ENCODE measurements at places on chromosomes 1 and 21.

DNA sequence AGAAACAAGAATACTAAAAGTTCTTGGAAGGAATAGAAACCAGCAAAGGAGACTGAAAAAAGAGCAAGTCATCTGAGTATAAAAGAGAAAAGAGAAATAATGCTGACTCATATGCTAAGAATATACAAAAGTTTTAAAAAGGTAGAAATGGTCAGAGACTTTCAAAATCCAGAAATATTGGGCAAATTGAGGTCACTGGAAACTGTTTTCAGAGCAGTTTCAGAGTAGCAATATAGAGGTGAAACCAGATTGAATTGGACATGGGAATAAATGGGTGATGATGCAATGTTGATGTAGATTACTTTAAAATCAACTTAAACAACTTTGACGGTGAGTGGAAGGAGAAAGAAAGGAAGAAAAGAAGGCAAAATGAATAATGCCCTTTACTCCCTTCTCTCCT, 1.8 kb upstream of the RPS6KC1 start:
- DNase-seq, result no peak

DNA sequence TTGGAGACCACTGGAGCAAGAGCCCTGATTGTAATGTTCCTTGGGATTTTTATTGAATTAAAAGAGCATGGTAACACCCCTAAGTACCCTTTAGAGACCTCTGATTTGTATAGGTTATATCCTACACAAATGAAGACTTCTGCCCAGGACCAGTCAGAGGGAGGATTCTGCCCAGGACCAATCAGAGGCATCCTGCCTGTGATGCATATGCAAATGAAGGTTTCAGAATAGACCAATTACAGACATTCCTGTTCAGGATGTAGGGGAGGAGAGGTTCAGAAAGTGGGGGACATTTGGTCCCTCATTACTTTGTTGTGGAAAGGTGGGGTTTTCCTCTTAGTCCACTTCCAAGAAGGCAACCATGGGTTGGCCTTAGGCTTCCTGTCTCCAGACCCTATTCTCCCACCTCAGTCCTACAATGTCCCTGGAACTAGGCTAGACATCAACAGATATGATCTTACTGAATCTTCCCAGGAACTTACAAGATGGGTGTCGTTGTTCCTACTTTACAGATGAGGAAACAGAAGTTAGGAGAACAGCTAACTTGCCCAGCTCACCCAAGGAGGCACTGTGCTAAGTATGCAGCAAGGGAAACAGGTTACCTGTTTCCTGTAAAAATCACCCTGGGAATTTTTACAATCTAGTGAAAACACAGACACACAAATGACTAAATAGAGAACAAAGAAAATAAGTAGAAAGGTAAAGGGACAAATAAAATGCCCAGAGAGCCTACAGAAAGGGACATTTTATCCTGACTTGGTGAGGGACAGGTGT, 36.8 kb upstream of the SFPQ start:
- no peak for DNase-seq

DNA sequence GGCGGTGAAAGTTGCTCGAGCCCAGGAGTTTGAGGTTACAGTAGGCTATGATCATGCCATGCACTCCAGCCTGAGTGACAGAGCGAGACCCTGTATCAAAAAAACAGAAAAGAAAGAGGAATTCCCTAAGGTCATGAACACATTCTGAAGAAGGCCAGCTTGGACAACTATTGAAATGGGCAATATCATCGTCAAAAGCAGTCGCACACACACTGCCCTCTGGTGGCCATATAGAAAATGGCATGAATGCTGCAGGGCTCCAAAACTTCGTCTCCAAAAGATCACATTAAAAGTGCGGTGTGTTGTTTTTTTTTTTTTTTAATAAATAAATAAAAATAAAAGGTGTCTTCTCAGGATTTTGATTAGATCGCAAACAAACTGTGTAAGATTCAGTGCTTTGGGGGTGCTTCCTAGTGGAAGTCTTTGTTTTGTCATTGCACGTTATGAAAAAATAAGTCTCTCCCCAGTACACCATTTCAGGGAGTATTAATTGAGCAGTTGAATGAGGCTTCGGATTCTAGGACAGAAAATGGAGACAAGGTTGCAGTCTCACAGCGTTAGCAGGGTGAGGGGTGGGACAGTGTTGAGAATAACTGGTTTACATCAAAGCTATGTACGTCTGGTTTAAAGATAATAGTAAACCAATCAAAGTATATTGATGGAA, 87.5 kb upstream of the FMN2 start:
- DNase-seq, result peak; percentile 26

DNA sequence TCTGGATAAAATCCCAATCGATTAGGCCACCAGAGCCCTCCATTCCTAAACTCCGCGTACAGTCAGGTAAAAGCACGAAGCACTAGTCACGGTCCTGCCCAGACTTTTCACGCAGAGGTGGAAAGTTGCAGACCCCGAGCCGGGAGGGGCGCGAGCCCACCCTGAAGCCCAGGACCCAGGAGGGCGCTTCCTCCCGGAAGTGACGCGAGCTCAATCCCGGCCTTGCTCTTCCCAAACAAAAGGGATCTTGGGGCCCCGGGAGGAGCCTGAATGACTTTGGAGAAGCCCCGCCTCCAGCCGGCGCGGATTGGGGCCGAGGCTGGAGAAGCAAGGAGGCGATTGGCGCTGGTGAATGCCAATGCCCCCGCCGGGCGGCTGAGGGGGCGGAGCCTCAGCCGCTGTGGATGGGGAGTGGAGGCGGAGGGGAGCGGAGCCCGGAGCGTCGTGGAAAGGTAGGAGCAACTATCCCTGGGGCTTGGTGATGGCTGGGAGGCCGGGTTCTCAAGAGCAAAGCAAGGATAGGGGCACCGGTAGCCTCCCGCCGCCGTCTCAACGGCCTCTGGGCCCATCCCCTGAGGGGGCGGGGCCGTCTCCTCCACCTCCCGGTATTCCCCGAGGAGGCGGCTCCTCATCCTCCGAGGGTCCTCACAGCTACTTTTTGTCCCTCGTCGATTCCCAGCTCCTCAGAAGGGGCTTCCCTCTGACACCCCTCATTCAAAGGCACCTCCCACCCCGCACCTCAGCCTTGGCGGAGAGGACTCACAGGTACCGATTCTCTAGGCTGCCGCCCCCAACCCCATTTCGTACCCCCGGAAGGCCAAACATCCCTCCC, at the start of gene CTTNBP2NL:
Gene CTTNBP2NL, plus strand, starts transcription at position 394 of the 832 bp plus-strand sequence. CDS start 19,952 bp downstream, outside the sequence.
- DNase-seq, result peak; percentile 82

- DNase-seq, result no peak
These were observed 185.5 kb downstream of the ZNF281 start for GRCh38 chr1:200224315-200224714.

- DNase-seq, result no peak
These were observed 556.7 kb upstream of the TMPRSS15 start for GRCh38 chr21:18960306-18960705.

Measured in CD4-positive, alpha-beta T cell (primary cell).